ENCODE measurements at places on chromosomes 16 and 17.

DNA sequence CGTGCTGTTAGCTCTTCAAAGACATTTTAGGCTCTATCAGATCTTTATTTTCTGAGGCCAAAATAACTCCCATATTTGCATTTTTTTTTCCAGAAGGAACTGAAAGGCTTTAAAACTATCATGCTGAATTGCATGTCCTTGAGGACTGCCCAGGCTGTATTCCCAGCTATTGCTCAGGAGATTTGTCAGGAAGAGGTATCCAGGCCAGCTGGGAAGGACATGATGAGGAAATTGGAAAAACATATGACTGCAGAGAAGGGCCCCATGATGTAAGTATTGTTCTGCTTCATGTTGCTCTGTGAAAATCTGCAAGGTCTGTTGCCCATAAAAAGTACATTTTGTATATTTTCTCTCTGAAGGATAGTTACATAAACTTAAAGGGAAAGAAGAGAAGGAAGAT, 5.7 kb downstream of the CDC6 start:
- no peak for DNase-seq

GRCh38 chr17:50422738-50423137, 3.3 kb upstream of the ACSF2 start:
- DNase-seq: no peak

GRCh38 chr17:58303971-58304749, 23.4 kb upstream of the MPO start:
- peak; percentile 98 for DNase-seq

GRCh38 chr17:17635126-17635525, 43.6 kb upstream of the PEMT start:
- DNase-seq: no peak

DNA sequence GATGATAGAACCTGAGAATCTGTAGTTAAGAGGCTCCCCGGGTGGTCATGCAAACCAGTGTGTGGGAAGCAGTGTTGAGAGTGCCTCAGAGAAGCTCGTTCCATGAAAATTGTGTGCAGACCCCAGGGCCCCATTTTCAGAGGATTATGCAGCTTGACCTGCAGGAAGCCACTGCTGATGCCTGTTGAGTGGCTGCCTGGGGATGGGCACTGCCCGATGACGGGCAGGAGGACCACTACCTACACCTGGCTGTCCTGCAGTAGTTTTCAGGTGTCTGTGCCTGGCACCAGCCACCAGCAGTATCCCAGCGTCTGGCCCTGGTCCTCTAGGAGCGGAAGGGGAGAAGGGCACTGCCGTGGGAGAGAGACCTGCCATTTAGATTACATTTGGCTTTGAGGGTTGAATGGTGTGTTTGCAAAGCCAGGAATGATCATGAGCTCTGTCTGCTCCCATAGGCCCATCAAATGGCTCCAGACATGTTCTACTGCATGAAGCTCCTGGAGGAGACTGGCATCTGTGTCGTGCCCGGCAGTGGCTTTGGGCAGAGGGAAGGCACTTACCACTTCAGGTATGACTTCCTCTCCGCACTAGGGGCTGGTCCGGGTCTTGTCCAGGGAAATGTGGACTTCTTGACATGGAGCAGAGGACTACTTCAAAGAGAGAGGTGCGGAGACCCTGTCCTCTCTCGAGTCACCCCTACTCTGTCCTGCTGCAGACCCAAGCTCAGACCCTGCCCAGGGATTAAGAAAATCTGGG, 42.5 kb downstream of the GPT2 start:
- no peak for DNase-seq

GRCh38 chr16:554640-555365, 5.4 kb upstream of the PRR35 start:
- peak; percentile 30 for DNase-seq

GRCh38 chr17:60926466-60927183, 249.0 kb downstream of the BCAS3 start:
- peak; percentile 14 for DNase-seq

GRCh38 chr17:79836510-79836971, 2.7 kb downstream of the CBX4 start:
- peak; percentile 70 for DNase-seq

GRCh38 chr16:51409001-51409675, 258.1 kb upstream of the SALL1 start:
- no peak for DNase-seq

DNA sequence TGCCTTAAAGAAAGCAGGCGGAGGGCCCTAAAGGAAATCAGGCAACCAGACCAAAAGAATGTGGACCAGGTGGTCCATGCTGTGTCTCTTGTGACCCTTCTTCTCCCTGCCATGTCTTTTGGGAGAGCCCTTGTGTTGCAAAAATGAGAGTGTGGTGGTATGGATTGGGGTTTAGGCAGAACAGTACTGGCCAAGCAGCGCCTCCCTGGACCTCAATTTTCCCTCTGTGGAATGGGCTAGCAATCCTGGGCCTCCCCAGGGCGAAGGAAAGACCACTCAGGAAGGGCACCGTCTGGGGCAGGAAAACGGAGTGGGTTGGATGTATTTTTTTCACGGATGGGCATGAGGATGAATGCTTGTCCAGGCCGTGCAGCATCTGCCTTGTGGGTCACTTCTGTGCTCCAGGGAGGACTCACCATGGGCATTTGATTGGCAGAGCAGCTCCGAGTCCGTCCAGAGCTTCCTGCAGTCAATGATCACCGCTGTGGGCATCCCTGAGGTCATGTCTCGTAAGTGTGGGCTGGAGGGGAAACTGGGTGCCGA, 7.6 kb upstream of the NLRC5 start:
- no peak for DNase-seq

DNA sequence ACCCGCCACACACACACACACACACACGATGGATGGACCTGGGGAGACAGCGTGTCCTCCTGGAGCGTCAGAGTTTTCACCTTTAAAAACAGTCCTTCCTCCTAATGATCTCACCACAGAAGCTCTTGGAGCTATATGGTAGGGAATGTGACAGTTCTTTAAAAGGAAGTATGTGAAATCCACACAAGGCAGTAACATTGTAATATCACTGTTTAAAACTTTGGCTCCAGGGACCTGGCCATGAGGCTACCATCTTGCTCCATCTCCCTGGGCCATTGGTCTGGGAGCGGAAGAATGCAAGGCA, 302.4 kb downstream of the SOX9 start:
- no peak for DNase-seq

GRCh38 chr16:711548-712320, 3.2 kb upstream of the METRN start:
- DNase-seq: peak; percentile 41

DNA sequence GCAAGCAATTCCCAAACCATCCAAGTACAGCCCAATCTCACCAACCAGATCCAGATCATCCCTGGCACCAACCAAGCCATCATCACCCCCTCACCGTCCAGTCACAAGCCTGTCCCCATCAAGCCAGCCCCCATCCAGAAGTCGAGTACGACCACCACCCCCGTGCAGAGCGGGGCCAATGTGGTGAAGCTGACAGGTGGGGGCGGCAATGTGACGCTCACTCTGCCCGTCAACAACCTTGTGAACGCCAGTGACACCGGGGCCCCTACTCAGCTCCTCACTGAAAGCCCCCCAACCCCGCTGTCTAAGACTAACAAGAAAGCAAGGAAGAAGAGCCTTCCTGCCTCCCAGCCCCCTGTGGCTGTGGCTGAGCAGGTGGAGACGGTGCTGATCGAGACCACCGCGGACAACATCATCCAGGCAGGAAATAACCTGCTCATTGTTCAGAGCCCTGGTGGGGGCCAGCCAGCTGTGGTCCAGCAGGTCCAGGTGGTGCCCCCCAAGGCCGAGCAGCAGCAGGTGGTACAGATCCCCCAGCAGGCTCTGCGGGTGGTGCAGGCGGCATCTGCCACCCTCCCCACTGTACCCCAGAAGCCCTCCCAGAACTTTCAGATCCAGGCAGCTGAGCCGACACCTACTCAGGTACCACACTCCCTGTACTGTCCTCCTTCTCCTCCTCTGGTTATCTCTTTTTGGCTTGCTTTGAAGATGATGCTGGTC, 20.6 kb downstream of the SP2 start:
- DNase-seq: no peak

GRCh38 chr16:28185696-28186095, 26.1 kb downstream of the XPO6 start:
- DNase-seq: no peak

DNA sequence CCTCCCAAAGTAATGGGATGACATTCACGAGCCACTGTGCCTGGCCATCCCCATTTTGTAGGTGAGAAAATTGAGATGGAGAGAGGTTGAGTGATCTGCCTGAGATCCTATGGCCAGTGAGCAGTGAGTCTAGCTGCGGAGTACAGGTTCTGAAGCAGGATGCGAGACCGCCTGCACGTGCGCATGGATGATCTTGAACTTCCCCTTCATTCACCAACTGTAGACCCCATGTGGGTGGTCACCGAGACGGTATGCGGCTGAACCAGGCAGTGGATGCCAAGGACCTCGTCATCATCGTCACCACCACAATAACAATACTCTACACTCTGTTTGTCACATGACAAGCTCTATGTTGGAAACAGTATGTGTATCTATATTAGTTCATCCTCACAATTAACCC, 6.2 kb upstream of the SPNS3 start:
- no peak for DNase-seq

- peak; percentile 24 for DNase-seq
Measured at GRCh38 chr16:67431775-67432505, 1.0 kb downstream of the HSD11B2 start.

GRCh38 chr17:63350364-63350763, 95.7 kb downstream of the CYB561 start:
- DNase-seq: no peak

- DNase-seq: no peak
Measured at GRCh38 chr17:78774956-78775571, 7.0 kb downstream of the CYTH1 start.

DNA sequence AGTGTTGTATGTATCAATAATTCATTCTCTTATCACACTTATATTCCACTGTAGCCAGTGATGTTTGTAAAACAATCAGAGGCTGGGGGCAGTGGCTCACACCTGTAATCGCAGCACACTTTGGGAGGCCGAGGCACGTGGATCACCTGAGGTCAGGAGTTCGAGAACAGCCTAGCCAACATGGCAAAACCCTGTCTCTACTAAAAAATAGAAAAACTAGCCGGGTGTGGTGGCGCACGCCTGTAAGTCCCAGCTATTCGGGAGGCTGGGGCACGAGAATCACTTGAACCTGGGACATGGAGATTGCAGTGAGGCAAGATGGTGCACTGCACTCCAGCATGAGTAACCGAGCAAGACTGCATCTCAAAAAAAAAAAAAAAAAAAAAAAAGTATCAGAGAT, 217.0 kb downstream of the CPPED1 start:
- no peak for DNase-seq

DNA sequence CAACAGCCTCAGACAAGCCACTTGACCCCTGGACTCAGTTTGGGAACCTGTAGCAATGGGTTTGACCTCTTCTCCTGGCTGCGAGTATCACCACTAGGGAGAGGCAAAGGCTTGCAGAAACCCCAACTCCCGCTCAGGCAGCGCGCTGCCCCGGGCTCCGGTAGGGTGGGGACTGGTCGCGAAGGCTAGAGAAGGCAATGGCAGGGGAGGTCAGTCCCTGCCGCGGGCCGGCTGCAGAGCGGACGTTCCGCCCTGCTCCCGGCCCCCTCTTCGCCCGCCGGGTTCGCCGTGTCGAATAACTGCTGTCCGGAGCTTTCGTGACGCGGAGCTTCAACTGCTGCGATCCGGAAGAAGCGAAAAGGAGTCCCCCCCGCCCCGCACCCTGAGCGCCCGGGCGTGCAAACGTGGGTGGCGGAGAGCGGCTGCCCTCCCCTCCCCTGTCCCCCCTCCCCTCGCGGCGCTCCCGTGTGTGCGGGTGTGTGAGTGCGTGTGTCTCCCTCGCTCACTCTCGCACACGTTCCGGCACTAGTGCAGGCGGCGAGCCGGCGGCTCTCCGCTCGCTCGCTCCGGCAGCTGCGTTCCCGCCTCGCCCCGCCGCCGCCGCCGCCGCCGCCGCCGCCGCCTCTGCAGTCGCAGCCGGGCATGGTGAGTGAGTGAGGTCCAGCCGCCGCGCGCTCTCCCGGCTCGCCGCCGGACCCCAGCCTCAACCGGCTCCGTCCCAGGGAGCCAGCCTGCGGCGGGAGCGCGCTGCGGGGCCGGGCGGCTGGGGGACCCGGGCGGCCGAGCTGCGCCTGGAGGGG, 772 bp upstream of the SHISA6 start:
- DNase-seq: no peak

DNA sequence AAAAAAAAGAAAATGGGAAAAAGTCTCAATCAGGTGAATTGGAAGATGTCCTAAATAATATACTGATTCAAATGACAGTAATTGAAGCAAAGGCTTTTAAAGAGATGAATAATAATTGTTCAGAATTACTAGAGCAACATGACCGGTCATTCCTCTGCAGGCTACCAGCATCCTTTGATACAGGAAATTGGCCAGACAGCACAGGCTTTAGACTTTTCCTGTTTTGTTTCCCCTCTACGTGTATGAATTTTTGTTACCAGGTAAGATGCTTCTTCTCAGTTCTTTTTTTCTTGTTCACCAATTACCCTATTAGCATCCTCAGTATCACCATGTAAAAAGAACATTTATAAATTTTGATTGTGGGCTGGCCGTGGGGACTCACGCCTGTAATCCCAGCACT, 77.5 kb downstream of the RPGRIP1L start:
- no peak for DNase-seq

- DNase-seq: peak; percentile 82
Measured at GRCh38 chr17:45428050-45428617, 4.5 kb downstream of the ARHGAP27 start.

DNA sequence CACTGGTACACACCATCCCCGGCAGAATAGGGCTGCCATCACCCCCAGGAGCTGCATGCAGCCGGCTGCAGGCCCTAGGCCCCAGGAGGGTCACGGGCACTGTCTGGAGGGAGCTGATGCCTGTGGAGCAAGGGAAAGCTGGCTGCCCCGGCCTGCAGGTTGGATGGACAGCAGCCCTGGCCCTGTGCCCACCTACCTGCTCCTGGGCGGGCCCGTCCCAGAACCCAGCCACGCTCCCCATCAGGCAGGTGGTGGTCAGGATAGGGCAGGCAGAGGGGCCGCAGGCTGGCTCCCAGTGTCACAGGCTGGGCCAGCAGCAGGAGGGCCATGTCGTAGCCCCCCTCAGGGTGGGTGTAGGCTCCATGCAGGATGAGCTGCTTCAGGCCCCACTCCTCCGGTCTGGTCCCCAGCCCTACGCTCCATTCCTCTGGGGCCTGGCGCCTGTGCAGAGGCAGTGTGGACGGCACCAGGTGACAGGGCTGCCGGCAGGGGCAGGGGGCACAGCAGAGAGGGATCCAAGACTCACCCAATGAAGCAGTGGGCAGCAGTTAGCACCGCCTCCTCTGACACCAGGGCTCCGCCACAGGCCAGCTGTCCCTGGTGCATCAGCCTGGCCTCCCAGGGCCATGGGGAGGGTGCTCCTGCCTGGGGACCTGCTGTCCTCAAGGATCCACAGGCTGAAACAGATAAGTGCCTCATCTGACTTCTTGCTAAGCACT, 4.0 kb downstream of the PRSS53 start:
- no peak for DNase-seq

- no peak for DNase-seq
Measured at GRCh38 chr16:72727565-72727964, 320.4 kb downstream of the ZFHX3 start.
